ENCODE measurements at places on chromosomes 4 and X. TPM values are rescaled to one million over a fixed set of nuclear protein-coding genes. Genes with fewer than 3 reads are reported as not detected.

Gene CSAG2
- not detected for total RNA-seq

Gene MAGEA2B
- not detected for total RNA-seq

Gene PAGE1
- total RNA-seq, result not detected

Gene CCNA2
- 1.3 TPM for total RNA-seq

Gene UGT2B10
- total RNA-seq, result not detected

Gene ALAS2
- total RNA-seq, result not detected

Gene SPOCK3
- under 0.01 TPM for total RNA-seq

Gene KIAA1210
- not detected for total RNA-seq

Gene PLXNB3
- 1.0 TPM for total RNA-seq

Gene ABCG2
- total RNA-seq, result 1.3 TPM

Gene DMD
- 4.1 TPM for total RNA-seq

Gene ALB
- total RNA-seq, result not detected

Gene PLK4
- total RNA-seq, result 1.3 TPM

Gene RHOH
- total RNA-seq, result not detected

Gene PAGE2
- total RNA-seq, result not detected

Gene REPS2
- total RNA-seq, result 0.50 TPM

Gene GUCY1B1
- 39.3 TPM for total RNA-seq

Gene FAT4
- 17.8 TPM for total RNA-seq

Gene PIM2
- total RNA-seq, result 2.3 TPM

Gene XAGE2
- not detected for total RNA-seq

Gene TGIF2LX
- total RNA-seq, result not detected

Gene GRPR
- total RNA-seq, result 0.33 TPM

Gene GK2
- not detected for total RNA-seq

Gene EVC2
- 15.9 TPM for total RNA-seq

Gene IL13RA2
- 42.1 TPM for total RNA-seq

Gene EXOC1L
- total RNA-seq, result not detected

Gene ATP2B3
- total RNA-seq, result not detected

Gene PDE6B
- total RNA-seq, result 2.8 TPM

Gene FRMPD4
- total RNA-seq, result 0.50 TPM

Gene AFP
- total RNA-seq, result 0.83 TPM

Gene NDNF
- 10.0 TPM for total RNA-seq

Gene KLHL34
- total RNA-seq, result not detected

Gene F9
- not detected for total RNA-seq

Gene BEND2
- not detected for total RNA-seq

Gene ERAS
- total RNA-seq, result not detected

Gene BBS7
- 22.5 TPM for total RNA-seq

Gene GPR50
- not detected for total RNA-seq

Gene ADRA2C
- 0.26 TPM for total RNA-seq

Gene KCND1
- 1.3 TPM for total RNA-seq

Gene FGF5
- total RNA-seq, result 5.4 TPM

Gene MAP3K15
- total RNA-seq, result under 0.01 TPM

Gene RAB40A
- total RNA-seq, result under 0.01 TPM

Gene FAAH2
- total RNA-seq, result under 0.01 TPM

Gene USP53
- total RNA-seq, result 102 TPM

Gene DCLK2
- 14.0 TPM for total RNA-seq

Gene NXF2B
- not detected for total RNA-seq

Gene XK
- total RNA-seq, result 0.17 TPM

Gene TMEM154
- total RNA-seq, result 0.50 TPM

Gene GPM6B
- total RNA-seq, result 1.0 TPM

Gene GLRB
- total RNA-seq, result 25.9 TPM

Gene CPE
- total RNA-seq, result 51.7 TPM

Gene FDCSP
- not detected for total RNA-seq

Gene MAGEA10
- total RNA-seq, result not detected

Gene MAGEA12
- total RNA-seq, result not detected

Gene TMPRSS11D
- total RNA-seq, result not detected

Gene FAM184B
- total RNA-seq, result under 0.01 TPM

Gene MAGEA9B
- total RNA-seq, result not detected

Gene LEF1
- total RNA-seq, result 1.8 TPM

Gene PRSS12
- 59.9 TPM for total RNA-seq

Gene TREX2
- total RNA-seq, result 1.8 TPM

Measured in fibroblast of lung (primary cell).